ENCODE measurements at places on chromosomes 13 and 19. TPM values are rescaled to one million over a fixed set of nuclear protein-coding genes. Genes with fewer than 3 reads are reported as not detected.

CD79A gene
- 0.61 TPM for total RNA-seq

GRCh38 chr19:32646556-32646955, 28.4 kb downstream of the ANKRD27 start:
- DNase-seq: no peak

DNA sequence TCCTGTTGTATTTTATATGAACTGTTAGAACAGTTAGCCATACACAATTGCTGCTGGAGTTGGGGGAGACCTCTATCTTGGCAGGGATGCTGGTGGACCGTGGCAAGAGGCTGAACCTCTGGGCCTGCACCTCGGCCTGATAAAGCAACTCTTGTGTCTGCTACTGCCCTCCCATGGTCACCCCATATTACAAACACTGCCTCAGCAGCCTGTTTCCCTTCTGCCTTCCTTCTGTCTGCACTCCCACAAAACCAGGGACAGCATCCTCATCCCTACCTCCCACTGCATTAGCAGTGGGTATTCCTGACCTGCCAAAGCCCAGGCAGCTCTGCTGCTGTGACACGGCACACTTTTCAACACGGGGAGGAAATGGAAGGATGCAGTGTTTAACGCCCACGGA, 456.4 kb downstream of the FGF14 start:
- DNase-seq: no peak

DNA sequence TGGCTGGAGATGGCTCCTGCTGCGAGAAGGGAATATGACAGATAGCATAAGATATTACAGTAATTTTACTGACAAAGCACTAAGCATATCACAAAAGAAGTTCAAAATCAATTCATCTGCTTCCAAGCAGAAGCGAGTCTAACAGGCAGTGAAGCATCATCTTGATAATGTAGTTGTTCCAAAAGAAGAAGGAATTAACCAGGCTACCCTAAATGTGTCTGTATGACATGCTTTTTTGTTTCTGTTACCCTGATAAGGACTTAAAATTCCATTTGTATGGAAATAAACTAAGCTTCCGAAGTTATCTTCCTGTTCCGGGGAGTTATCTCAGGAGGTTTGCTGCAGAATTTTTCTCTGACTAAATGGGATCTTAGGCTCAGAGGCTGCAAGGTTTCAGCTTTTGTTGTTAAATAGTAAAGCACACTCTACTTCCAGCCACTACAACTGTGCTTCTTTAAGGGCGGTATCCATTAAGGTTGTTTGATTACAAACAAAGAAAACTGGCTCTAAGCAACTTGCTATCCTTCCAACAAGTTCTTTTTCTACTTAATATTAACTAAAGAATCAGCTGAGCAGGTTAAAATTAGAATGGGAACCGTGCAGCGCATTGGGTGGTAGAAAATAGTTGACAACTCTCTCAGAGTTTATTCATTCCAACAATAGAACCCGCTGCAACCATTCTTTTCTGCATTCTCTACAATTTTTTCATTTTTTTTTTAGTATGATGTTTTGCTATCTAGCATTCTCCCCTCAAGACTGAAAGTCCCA, 607.3 kb downstream of the UQCRFS1 start:
- DNase-seq: no peak

PCDH9 gene
- total RNA-seq: 4.2 TPM

- DNase-seq: no peak
Observed at GRCh38 chr13:43579321-43579720, 207.5 kb downstream of the ENOX1 start.

GRCh38 chr13:110089100-110089499, 217.9 kb downstream of the COL4A1 start:
- no peak for DNase-seq

GRCh38 chr19:38093587-38093986, 130.4 kb downstream of the DPF1 start:
- no peak for DNase-seq

GRCh38 chr13:111902726-111903125, 164.2 kb upstream of the SOX1 start:
- no peak for DNase-seq

DNA sequence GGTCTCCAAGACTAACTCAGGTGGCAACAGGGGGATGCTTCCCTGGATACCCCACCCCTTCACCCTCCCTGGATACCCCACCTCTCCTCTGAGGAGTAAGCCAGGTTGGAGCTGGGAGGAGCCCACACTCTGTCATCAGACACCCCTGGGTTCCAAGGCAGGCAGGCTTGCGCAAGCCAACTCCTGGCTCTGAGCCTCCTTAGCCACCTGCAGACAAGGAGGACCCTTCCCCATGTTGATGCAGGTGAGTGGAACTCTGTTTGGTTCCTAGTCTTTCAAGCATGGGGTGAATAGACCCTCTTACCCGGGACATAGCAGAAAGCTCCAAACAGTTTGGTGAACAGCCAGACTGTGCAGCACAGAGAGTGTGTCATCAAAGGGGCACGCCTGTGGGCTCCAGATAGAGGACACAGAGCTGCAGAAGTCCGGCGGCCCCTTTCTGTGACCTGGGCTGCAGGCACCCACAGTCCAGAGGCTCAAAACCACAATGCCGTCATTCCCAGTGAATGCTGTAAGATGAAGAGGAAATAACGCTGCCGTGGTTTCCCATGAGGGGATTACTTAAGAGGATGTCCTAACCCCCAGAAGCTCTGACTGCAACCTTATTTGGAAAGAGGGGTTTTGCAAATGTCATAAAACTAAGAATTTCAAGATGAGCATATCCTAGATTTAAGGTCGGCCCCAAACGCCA, 12.1 kb upstream of the HAS1 start:
- DNase-seq: no peak

DNA sequence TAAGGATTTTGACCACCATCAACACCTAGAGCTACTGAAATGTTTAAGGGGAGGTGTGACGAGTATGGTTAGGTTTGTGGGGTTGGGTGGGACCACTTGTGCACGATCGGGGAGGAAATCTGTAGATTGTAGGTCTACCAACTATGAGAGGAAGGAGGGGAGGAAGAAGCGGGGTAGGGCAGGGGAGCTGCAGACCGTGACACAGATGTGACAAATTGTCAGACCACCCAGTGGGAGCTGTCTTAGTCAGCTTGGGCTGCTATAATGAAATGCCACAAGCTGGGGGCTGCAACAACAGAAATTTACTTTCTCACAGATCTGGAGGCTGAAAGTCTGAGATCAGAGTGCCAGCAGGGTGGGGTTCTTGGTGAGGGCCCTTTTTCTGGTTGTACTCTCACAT, 62.2 kb upstream of the ARGLU1 start:
- no peak for DNase-seq

DNA sequence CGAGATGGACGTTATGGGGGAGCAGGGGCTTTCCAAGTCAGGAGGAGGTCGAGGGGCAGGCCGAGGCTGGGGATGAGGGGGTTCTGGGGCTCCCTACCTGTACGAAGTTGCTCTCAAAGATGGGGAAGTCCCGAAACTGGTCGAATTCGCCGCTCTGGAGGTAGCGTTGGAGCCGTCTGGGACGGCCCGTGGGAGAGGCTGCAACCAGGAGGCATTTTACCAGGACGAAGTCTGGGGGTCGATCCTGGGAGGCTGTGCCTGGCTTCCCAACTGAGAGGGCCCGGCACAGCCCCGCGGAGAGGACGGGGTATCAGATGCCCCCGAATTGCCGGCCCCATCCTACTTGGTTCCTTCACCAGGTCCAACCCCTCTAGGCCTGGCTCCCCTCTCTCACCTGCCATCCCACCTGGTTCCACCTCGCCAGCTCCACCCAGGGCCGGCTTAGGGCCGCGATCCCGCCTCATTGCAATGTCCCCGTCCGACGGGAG, 527 bp upstream of the EMC10 start:
- DNase-seq: no peak

DNA sequence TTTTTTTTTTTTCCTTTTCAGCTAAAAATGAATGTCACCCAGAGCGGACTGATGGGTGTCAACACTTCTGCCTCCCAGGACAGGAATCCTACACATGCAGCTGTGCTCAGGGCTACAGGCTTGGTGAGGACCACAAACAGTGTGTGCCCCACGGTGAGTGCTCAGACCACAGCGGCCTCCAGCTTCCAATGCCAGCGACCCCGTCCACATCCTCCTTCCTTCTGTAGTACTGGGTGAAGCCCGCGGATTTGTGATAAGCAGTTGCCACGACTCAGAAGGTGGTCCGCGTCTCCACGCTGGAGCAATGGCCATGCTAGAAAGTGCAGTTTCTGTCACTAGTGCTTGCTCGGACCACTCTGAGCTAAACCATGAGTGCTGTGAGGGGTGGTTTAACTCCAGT, 6.0 kb downstream of the PROZ start:
- no peak for DNase-seq

GRCh38 chr19:40214936-40215335, 3.2 kb downstream of the TTC9B start:
- DNase-seq: no peak

DNA sequence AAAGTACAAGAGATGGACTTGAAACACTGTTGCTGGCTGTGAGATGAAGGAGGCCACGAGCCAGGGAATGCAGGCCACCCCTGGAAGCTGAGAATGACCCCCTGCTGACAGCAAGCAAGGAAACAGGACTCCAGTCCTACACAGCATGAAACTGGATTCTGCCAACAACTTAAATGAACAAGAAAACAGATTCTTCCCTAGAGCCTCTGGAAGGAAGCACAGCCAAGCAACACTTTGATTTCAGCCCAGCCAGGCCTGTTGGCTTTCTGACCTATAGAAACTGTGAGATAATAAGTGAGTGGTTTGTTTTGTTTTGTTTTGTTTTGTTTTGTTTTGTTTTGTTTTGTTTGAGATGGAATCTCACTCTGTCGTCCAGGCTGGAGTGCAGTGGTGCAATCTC, 105.3 kb upstream of the CACNA1A start:
- no peak for DNase-seq

PSG7 gene
- total RNA-seq: not detected

DNA sequence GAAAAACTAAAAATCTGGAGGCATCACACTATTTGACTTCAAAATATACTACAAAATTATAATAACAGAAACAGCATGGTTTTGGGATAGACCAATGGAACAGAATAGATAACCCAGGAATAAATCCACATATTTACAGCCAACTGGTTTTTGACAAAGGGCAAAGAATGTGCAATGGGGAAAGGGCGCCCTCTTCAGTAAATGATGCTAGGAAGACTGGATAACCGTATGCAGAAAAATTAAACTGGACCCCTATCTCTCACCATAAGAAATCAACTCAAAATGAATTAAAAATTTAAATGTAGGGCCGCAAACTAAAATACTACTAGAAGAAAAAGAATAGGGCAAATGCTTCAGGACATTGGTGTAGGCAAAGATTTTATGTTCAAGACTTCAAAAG, 440.5 kb upstream of the SGCG start:
- DNase-seq: no peak

CEACAM21 gene
- total RNA-seq: 2.1 TPM

LAIR1 gene
- total RNA-seq: 63.8 TPM

GRCh38 chr13:80006940-80007339, 334.0 kb downstream of the SPRY2 start:
- DNase-seq: no peak

DNA sequence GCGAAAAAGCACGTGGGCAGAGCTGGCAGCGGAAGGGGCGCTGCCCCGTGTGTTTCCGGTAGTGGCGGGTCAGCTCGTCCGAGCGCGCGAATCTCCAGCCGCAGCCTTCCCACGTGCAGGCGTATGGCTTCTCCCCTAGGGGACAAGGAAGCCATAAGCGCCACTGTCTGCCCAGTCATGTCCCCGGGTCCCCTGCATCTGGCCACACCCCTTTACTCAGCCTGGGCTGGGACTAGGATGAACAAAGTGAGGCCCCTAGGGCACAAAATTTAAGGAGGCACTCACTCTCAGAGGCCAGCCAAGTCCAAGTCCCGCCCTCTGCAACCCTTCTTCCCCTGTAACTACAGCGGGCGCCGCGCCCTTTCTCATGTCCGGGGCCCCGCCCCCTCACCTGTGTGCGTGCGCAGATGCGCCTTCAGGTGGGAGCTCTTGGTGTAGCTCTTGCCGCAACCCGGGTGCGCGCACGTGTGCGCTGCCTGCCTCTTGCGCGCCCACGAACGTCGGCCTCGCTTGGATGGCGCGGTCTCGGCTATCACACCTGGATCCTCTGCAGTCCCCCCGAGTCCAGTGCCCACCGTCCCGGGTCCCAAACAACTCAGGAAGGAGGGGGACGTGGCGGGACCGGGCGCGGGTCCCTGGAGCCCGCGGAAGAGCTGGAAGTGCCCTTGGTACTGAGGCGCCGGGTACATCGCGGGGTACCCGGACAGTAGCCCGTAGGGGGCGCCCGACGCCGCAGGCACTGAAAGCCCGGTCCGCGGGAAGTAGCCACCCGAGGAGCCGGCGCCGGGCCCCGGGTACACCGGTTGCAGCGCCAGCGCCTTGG, 1.9 kb downstream of the KLF1 start:
- no peak for DNase-seq

DNA sequence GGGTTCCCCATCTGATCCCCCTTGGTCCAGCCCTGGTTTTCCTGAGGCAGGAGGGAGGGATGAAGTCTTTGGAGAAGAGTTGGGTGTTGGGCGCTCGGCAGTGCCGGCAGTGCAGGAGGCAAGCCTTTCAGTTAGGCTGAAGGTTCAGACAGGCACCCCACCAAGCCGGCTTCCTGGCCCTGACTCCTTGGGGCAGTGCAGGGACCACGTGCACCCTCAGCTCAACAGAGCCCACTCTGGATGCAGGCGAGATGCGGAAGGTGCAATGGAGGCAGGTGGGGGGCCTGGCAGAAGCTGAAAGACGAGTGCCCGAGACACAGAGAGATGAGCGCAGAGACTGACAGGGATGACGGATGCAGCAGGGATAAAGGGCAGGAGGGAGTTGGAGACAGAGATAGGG, 11.1 kb downstream of the MAMSTR start:
- no peak for DNase-seq

- DNase-seq: no peak
Observed at GRCh38 chr19:53519446-53519845, 18.5 kb upstream of the ZNF331 start.

DNA sequence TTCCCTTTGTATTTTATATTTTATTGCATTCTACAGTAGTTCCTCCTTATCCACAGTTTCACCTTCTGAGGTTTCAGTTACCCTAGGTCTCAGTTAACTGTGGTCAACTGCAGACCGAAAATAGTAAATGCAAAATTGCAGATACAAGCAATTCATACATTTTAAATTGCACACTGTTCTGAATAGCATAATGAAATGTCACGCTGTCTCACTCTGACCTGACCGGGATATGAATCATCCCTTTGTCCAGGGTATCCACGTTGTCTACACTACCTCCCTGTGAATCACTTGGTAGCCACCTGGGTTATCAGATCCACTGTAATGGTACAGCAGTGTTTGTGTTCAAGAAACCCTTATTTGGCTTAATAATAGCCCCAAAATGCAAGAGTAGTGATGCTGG, 325.0 kb downstream of the DNAJC15 start:
- no peak for DNase-seq

DAPK3 gene
- total RNA-seq: 56.5 TPM

DNA sequence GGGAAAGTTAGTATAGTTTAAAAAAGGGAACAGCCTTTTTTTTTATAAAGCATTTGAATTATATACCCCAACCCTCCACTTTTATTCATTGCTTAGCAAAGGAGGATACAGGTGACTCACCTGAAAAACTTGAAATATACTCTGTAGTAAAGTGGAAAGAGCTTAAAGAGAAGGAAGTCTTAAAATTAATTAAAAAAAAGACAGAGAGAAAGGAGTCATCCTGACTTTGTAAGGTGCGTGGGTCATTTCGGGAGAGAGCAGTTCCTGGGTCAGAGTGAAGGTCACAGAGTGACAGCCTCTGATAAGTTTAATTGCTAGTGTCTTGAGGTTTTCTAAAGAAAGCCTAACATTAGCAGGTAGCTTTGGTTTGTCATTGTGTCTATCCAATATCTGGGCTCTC, 310.3 kb downstream of the KLF5 start:
- DNase-seq: no peak
